ENCODE measurements at places on chromosomes 5 and 9.
A peak's percentile ranks its signal among the peaks of the same experiment; 100 is the strongest.

- DNase-seq, result peak; percentile 97
Measured at GRCh38 chr9:81826517-81826906, 101.7 kb upstream of the SPATA31D4 start.

GRCh38 chr5:179379321-179379890, 34.1 kb upstream of the ADAMTS2 start:
- DNase-seq, result no peak

- peak; percentile 33 for DNase-seq
Measured at GRCh38 chr9:132026932-132027585, 52.6 kb downstream of the MED27 start.

GRCh38 chr5:113083481-113083880, 106.9 kb downstream of the DCP2 start:
- DNase-seq, result no peak

GRCh38 chr5:117455236-117456233, 880.9 kb upstream of the SEMA6A start:
- DNase-seq, result no peak

DNA sequence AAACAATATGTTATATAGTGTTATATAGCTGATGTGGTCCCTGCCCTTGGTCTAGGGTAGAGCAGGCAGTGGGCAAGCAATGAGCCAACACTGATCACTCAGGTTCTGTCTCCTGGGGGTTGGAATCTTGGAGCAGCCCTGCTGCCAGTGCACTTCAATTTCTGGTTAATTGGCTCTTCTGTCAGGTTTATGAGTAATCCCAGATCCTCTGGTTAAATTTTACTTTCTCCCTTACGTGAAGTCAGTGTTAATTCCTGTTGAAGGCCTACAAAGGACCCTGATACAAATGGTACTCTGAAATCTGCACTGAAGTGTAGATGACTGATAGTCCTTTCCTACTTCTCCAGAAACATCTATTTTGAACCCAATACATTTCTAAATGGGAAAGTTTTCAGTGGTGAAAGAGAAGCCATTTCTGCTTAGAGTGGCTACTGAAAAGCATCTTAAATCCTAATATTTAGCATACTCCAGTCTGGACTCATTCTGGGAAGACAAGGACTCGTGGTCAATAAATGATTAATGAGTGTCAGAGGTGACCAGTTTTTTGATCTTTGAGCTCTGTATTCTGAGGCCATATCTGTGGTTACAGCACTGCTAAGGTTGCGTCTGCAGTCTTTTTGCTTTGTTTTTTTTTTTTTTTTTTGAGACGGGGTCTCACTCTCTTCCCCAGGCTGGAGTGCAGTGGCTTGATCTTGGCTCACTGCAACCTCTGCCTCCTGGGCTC, 442.4 kb downstream of the KIF4B start:
- no peak for DNase-seq

DNA sequence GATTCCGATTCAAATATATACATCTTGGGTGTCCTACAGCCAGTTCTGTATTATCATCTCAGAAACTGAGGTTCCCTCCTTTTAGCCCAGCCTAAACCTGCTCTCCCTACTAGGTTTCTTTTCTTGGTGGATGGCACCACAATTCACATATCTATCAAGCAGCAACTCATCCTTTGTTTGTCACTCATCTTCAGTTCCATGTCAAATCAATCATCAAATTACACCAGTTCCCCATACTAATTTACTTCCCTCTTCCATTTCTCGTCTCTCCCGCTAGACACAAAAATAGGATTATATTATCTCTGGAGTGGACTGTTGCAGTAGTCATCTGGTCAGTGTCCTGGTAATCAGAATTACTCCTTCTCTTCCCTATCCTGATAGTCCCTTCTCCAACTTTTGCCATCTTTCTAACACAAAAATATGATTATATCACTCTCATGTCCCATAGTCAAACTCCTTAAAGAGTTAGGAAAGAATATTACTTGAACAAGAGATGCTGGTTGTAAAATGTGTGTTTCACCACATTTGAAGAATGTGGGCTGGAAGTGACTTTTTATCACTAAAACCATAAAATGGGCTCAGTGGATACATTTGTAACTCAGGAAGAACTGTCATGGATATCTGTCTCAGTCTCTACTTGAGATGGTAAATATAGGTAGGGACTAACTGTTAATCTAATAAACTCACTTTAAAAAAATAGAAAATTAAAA, 69.1 kb upstream of the RICTOR start:
- no peak for DNase-seq
